Stimulated activated CD8-positive, alpha-beta memory T cell treated with anti-CD3 and anti-CD28 coated beads, Interleukin-4, amount 100 ng/mL, for 1 hour (primary cell): ENCODE measurements at places on chromosomes 1 and 21.

DNA sequence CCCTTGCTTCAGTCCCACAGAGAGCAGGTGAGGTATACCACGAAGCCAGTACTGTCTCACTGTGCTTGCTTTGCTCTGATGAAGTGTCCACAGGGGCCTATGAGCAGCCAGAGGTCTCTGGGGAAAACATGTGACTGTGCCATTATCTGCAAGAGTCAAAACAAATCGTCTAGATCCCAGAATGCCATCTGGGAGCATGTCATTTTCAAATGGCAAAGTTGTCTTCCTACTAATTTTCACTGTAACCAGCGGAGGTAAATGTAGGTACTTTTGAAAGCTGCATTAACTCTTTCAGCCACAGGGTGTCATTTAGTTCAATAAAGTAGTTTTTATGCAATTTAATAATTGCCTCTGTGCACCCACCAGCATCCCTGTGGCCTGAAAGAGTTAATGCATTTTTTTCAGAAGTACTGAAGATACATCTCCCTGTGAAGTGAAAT is 173.6 kb upstream of the SGIP1 start:
- DNase-seq = no peak

DNA sequence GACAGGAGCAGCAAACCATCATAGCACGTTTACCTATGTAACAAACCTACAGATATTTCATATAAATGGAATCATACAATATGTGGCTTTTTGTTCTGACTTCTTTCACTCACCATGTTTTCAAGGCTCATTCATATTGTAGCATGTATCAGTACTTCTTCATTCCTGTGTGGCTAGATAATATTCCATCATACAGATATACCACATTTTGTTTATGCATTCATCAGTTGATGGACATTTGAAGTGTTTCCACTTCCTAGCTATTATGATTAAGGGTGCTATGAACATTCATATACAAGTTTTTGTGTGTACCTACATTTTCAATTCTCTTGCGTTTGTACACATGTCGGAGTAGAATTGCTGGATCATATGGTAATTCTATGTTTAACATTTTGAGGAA is 90.1 kb downstream of the CDC42BPA start:
- no peak for DNase-seq

DNA sequence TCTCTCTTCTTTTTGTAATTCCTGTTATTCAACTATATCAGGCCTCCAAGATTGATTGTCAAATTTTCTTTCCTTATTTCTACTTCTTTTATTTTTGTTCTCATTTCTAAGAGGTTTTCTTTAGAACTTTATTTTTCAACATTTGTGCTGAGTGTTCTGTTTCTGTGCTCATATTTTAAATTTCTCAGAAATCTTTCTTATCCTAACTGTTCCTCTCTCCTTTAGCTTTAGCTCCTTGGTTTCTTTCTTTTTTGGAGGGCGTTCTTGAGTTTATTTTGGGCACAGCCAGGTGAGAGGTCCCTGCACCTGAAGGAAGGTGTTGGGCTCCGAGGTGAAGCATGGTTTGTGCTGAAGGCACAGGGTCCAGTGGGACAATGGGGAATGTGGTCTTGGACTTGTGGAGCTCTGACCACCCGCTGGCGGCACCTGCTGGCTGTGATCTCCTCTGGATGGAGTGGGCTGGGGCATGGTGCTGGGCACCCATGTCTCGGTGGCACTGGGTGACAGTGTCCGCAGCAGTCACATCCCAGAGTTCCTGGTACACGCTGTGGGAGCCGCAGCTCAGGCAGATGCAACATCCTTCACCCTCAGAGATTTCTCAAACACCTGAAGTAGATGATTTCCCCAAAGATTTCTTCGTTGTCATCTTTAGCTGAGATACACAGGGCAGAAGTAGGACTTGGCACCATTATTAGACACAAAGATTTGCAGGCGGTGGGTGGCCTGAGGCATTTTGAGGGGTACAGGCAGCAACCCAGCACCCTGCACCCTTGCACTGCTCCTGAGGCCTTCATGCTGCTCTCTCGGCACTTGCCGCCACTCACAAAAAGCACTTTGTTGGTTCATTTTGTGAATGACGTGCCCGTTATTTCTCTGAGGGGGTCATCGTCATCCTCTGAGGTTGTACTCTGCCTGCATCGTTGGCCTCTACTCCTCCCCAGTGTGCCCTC is 38.2 kb upstream of the DIP2A start:
- no peak for DNase-seq

GRCh38 chr1:3263790-3264189 is 190.7 kb upstream of the ARHGEF16 start:
- no peak for DNase-seq

DNA sequence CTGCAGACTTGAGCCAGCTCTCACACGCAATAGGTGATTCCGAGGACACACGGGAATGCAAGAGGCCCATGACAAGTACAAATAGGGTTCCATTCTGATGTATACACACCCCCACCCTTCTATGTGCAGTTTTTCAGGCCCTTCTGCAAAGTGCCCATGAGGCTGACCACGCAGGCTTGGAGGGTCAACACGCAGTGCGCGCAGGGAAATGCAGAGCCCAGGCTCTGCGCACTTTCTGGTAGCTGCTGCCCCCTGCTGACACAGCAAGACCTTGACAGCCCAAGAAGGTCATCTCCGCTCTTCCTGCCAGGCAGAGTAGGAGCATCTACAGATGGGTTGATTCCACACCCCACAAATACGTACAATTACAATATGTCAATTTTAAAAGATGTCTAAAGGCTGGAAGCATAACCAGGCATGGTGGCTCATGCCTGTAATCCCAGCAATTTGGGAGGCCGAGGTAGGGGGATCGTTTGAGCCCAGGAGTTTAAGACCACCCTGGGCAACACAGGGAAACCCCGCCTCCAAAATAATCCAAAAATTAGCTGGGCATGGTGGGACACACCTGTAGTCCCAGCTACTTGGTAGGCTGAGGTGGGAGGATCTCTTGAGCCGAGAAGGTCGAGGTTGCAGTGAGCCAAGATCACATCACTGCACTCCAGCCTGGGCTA is 18.5 kb downstream of the SH3BP5L start:
- no peak for DNase-seq

DNA sequence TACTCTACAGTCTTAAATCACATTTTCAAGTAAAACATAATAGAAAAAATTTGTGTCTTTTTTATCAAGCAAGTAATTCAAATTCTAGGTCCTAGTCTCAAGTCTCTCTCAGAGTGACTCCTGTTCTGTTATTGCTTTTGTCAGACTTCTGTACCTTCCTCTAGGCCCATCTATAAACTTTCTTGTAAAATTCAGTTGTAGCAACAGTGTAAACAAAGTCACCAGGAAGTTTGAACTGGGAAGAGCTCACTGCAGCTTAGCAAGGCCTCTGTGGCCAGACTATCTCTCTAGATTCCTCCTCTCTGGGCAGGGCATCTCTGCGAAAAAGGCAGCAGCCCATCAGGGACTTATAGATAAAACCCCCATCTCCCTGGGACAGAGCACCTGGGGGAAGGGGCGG is 13.5 kb upstream of the ZNF678 start:
- DNase-seq = no peak

DNA sequence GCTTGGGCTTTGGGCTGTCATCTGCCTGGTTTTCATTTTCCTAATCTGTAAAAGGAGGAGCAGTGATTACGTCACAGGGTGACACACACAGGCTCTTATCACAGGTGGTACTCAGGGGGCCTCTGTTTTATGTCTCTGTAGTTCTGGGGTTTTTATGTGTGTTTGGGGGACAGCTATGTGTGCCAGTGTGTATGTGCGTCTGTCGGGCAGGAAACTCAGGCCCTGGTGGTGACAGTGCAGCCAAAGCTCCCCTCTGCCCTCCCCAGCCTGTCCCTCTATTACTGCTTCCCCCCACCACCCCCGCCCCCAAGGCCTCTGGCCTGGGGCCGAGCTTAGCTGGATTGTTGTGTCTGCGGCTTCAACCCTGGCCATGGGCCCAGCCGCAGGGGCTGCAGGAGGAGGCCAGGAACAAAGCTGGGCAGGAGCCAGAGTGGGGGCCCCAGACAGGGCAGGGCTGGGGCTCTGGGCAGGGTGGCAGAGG is 13.3 kb downstream of the MFAP2 start:
- DNase-seq = no peak

GRCh38 chr1:214494706-214495105 is 56.7 kb downstream of the PTPN14 start:
- DNase-seq = no peak

GRCh38 chr1:33295450-33296081 is 25.3 kb downstream of the A3GALT2 start:
- DNase-seq = peak; percentile 88
